NCI-H187 treated with DMSO at 0.1 percent for 48 hours (cell line): ENCODE measurements at places on chromosomes 6 and 20.
A peak's percentile ranks its signal among the peaks of the same experiment; 100 is the strongest.

GRCh38 chr20:6909608-6910007, 142.1 kb downstream of the BMP2 start:
- DNase-seq, result no peak

DNA sequence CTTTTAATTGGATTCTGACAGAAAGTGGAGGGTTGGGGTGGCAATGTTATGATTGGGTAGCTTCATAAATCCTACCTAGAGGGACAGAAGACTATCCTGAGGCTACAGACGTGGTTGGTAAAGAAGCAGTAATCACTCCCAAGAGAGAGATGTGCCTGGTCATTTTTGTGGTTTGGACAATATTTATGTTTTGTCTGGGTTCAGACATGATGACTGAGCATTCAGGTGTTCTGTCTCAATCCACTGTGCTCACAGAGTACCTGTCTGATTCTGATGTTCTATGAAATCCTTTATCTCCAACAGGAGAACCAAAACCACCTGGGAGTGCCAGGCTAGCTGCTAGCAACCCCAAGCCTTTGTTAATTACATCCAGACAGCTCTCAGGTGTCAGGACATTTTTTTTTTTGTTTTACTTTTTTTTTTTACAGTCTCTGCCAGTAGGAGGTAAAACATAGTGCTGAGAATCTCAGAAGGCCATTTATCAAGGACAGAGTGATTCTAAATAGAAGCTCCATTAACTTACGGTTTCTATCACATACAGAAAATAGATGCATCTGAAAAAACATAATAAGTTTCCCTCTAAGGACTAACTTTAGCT, 1.6 kb upstream of the HLA-DQA1 start:
- DNase-seq, result no peak

GRCh38 chr6:16274483-16274882, 36.1 kb downstream of the GMPR start:
- no peak for DNase-seq

- DNase-seq, result no peak
Measured at GRCh38 chr6:168678077-168678476, 237.1 kb downstream of the SMOC2 start.

GRCh38 chr20:1939270-1939595, 44.0 kb downstream of the SIRPA start:
- DNase-seq, result no peak

DNA sequence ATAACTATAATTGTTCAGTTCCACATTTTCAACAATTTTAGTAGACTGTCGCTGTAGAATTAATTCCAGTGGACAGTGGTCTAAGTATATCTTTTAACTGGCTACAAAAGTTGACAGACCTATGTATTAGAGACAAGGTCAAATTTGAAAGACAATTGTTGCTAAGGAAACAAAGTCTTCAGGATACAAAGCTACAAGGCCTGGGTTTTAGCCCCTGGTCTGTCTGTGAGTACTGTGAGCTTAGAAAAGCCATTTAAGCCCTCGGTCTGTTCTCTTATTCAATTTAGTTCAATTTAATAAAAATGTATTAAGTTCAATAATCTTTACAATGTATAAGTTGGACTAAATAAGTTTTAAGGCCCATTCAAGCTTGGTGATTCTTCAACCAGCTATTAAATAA, 352.5 kb downstream of the HDGFL1 start:
- no peak for DNase-seq

GRCh38 chr20:47821481-47822100, 36.3 kb upstream of the SULF2 start:
- no peak for DNase-seq

DNA sequence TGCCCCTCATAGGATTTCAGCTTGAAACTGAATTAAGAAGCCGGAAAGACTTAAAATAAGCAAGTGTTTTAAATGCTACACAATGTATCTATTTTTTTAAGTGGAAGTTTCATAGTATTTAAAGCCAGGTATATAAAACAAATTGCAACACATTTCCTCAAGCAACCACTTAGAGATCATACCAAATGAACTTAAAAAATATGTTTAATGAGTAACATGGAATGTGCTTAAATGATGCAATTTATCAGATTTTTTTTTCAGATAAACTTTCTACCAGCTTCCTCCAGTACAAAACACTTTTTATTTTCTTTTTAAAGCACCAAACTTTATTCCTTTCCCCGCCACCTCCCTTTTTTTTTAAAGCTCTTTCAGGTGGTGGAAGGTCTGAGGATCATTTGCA, 534.3 kb downstream of the BMP2 start:
- DNase-seq, result no peak

DNA sequence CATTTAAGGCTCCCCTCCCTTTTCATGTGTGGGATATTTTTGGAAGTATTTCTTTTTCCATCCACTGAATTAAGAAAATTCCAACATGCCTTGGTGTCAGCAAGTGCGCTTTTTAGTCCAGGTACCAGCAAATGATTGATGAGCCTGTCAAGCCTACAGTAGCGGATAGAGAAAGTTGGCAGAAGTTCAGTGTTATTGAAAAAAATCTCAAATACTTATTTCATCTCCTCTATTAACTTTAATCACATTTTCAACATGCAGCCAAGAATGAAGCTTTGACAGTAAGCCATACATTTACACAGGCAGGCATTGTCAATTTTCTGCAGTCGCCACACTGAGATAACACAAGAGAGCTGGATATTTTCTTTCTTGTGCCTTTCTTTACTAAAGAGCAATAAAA, 50.4 kb downstream of the BLOC1S5 start:
- DNase-seq, result no peak

GRCh38 chr20:39873286-39873685, 815.8 kb downstream of the MAFB start:
- DNase-seq, result peak; percentile 50

- DNase-seq, result no peak
Measured at GRCh38 chr6:43170417-43170930, 595 bp upstream of the SRF start.

- no peak for DNase-seq
Measured at GRCh38 chr6:38068854-38069590, 249.5 kb downstream of the ZFAND3 start.

- no peak for DNase-seq
Measured at GRCh38 chr6:166569206-166569605, 17.3 kb downstream of the RAMACL start.

- DNase-seq, result no peak
Measured at GRCh38 chr6:26003102-26003694, 40.6 kb downstream of the TRIM38 start.

DNA sequence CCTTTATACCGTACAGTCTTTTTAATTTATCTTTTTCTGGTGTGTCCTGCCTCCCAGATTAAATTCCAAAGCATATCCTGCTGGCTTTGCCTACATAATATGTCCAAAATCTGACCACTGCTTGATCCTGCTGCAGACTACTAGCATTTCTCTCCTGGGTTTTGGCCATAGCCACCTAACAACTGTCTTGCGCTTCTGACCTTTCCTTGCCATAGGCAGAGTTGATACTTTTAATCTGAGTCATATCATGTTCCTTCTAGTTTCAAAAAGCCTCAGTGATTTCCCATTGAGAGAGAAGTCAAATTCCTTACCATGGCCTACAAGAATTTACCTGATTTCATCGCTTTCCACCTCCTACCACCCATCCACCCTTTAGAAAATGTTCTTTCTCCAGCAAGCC, 104.8 kb downstream of the BCKDHB start:
- DNase-seq, result no peak

GRCh38 chr6:168581706-168582105, 140.7 kb downstream of the SMOC2 start:
- DNase-seq, result no peak

DNA sequence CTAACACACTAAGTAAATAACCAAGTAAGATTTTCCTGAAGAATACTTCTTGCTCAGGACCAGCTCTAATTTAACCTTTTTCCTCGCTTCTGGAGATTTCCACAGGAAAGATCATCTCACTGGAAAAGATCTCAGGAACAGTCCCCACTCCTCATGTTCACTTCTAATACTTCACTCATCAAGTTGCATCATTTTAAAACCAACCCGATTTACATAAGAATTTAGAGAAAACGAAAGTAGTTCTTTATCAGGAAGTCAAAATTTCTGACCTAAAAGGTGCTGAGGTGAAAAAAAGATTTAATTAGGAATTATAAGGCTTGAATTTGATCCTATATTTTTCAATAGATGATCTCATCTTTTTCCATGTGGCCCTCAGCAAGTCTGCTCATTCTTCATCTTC, 46.6 kb upstream of the PKHD1 start:
- no peak for DNase-seq

GRCh38 chr6:98648211-98648914, 186.0 kb upstream of the POU3F2 start:
- DNase-seq, result no peak

- no peak for DNase-seq
Measured at GRCh38 chr20:59455402-59456341, 148.7 kb upstream of the PHACTR3 start.

GRCh38 chr6:29861521-29862255, 34.1 kb downstream of the HLA-G start:
- no peak for DNase-seq

DNA sequence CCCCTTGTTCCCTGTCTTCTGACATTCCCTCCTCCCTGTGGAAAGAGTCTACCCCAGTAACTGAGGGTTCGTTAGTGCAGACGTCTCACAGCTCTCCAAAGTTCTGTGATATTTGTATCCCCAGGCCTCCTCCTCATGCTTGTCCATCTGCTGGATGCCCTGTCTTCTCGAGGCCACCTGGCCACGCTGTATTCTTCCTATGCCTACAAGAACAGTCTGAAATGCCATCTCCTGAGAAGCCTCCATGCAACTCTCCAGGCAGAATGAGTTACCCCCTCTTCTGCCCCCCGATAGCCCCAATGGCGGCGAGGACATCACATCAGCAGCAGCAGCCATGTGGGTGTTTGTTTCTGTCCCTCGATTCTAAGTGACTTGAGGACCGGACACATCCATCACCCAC, 9.3 kb downstream of the ULBP2 start:
- DNase-seq, result no peak

GRCh38 chr20:23129891-23130621, 43.9 kb upstream of the CD93 start:
- no peak for DNase-seq

DNA sequence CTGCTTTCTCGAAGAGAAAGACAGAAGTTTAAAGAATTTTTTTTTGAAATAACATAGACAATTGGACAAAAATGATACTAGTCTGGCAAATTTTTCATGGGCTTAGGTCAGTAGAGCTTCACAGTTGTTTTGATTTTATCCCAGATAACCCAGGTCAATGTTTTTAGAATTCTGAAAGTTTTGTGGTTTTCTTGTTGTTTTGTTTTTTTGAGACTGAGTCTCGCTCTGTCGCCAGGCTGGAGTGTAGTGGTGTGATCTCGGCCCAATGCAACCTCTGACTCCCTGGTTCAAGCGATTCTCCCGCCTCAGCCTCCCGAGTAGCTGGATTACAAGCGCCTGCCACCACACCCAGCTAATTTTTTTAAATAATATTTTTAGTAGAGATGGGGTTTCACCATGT, 22.8 kb downstream of the KIF13A start:
- no peak for DNase-seq

DNA sequence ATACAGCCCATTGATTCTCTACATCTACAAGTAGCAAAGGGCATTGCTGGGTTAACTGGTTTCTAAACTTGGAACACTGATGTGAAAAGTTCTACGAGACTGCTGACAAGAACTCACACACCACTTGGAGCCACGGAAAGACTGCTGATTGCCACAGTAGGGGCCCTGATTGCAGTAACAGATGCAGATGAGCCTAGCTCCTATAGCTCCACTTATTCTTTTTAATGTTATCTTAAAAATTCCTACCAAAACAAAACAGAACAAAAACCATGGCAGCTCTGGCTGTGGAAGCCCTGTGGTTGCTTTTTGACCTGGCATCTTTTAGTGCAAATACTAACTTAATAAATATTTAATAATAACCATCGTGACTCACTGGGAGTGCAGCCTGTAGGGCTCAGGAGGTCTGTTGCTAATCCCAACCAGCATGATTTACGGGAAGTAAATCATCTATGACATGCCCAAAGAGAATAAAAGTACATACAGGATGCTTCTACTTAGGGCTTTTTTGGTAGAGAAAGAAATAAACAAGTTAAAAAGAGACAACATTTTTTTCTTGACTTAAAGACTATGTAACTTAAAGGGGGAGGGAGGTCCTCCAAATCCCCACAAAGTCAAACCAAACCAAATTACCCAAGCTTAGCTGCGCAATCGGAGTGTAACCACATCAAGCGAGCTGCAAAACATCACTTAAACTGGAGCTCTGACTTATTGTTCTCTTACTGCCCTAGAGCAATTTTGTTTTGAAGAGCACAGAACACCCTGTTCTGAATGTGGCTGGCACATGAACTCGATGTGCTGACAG, 87.2 kb downstream of the FKBP5 start:
- DNase-seq, result no peak

- no peak for DNase-seq
Measured at GRCh38 chr20:10848810-10849370, 175.1 kb upstream of the JAG1 start.

DNA sequence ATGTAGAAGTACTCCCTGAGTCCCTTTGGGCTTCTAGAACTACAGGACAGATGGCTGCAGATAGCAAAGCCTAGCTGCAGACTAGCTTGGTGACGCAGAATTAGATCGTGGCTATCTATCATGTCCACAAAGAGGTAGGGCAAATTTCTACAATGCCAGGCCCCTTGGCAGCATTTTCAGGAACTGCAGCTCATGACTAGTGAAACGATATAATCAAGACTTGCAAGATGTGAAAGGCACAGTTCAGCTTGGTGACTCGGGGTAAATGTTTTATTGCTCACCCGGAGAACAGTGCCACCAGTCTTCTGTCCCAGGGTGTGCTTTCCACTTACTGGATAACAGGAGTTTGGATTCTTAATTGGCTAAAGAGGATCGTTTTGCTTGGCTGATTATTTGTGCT, 108.7 kb upstream of the LY86 start:
- DNase-seq, result no peak

DNA sequence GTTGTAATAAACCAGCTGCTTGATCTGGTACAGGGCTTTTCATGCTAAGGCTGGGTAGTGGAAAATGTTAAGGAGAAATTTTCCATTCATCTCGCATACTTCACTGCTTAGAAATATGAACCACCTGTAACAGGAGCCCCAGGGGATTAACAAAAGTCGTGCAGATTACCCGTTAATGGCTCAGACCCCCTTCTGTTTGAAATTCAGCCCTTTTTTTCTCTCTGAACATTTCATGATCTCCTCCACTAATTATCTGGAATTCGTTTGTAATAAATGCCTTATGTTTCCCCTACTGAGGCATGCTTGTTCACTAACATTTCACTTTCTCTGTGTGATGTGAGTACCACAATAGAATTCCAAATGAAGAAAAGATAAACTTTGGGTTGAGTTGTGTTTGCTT, 336.4 kb upstream of the HSF2 start:
- DNase-seq, result no peak

GRCh38 chr20:51624157-51624731, 81.7 kb upstream of the NFATC2 start:
- no peak for DNase-seq
